Cerebellar nuclear complex (tissue), 1 donor: ENCODE measurements at places on chromosomes 2 and 18.

DNA sequence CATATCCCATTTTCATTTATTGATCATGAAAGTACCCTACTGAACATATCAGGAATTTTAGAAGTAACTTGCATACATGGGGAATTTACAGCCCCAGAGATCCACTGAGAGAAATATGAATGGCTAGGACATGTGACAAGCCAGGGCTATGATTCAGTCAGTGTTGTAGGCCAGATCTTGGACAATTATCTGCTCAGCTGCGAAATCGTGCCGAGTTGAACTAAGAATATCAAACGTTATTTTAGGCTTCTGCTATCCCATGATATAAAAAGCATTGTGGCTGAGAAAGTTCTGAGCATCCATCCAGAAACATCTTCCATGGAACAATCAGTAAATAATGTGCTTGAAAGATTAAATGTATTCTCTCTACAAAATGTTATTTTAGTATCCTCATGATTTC lies 85.7 kb upstream of the UNC80 start:
- DNase-seq = no peak

DNA sequence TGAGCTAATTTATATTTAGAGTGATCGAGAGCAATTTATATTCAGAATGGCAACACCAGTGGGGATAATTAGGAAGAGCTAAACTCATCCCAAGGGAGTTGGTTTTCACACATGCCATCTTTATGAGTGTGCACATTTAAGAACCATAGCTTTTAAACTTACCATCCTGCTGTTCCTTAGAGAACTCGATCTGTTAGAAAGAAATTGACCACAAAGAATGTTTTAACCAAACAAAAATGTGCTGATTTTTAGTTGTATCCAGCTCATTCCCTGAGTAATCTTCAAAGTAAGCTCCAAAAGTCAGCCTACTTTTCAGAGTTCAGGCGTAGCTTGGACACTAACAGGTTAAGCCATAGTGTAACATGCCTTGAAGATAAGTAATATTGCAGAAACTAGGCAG lies 12.6 kb downstream of the MYL1 start:
- no peak for DNase-seq

DNA sequence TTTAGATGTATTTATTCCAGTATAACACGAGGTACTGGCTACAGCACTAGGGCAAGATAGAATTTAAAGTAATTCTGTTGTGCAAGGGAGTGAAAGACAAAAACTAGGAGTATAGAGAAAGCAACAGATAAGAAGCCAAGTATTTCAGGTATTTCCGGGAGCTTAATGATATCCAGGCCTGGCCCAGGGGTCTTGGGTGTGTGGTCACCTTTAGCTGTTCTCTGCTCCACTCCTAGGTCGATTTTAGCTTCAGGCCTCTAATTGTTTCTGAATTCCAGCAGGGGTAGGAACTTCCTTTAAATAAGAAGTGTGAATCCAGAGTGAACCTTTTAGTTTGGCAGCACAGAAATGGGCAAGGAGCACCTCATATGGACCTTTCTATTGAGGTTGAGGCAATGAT lies 342.3 kb upstream of the MYT1L start:
- no peak for DNase-seq

GRCh38 chr2:220278022-220278421 lies 650.6 kb downstream of the SLC4A3 start:
- no peak for DNase-seq

GRCh38 chr2:47028171-47028570 lies 112.6 kb upstream of the MCFD2 start:
- no peak for DNase-seq

DNA sequence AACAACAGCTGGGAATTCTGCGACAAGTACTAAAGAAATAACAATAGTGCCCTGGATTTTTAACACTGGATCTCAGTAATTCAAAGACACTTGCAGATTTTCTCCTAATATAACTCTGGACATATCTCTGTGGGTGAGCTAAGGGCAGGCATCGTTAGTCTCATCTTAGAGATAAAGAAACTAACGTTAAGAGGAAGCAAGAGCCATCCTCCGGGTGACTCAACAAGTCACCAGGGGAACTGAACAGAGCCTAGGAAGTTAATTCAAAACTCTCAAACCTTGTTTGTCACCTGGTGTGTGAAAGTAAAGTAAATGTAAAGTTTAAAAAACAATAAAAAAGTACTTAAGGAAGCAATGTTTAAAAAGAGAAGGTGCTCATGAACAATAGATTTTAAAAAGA lies 41.6 kb upstream of the NRP2 start:
- DNase-seq = no peak

DNA sequence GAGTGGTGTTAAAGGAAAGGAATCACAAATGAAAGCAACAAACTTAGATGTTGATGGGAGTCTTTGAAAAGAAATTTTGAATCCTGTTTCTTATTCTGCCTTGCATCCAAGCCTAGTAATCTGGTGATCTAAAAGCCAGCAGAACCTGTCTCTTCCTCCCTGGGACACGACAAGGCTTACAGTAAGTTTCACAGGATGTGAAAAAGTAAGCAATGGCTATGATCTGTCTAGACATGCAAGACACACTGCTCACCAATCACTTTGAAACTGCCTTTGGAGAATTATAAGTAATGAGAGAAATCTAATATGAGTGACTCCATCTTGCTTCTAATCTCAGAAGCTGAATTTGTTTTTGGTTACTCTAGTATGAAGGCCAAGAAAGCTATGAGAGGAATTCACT lies 103.7 kb downstream of the KCNH7 start:
- no peak for DNase-seq

- no peak for DNase-seq
Observed at GRCh38 chr2:171320731-171321130, 113.1 kb downstream of the METTL8 start.

DNA sequence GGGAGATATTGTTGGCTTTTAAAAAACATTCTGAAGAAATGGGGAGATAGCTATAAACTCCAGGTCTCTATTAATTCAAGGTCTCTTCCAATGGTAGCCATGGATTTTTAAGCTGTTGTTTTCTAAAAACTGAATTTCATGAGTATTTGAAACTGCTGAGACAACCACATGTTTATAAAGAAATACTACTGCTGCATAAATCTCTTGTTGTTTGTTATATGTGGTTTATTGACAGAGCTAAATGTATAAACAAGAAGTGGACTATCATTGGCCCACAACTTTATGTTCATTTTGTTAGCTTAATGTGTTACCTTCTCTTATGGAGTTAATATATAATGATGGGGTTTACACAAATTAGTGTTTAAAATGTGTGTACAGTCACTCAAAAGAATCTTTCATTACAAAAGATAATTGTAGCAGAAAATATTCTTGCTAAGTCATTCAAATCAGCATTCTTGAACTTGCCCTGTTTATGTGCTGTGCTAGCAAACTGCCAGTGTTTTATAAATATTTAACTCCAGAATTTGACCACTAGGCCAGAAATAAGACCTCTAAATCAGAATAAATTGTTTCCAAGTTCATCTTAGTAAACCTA lies 242.1 kb downstream of the TMX3 start:
- DNase-seq = no peak

DNA sequence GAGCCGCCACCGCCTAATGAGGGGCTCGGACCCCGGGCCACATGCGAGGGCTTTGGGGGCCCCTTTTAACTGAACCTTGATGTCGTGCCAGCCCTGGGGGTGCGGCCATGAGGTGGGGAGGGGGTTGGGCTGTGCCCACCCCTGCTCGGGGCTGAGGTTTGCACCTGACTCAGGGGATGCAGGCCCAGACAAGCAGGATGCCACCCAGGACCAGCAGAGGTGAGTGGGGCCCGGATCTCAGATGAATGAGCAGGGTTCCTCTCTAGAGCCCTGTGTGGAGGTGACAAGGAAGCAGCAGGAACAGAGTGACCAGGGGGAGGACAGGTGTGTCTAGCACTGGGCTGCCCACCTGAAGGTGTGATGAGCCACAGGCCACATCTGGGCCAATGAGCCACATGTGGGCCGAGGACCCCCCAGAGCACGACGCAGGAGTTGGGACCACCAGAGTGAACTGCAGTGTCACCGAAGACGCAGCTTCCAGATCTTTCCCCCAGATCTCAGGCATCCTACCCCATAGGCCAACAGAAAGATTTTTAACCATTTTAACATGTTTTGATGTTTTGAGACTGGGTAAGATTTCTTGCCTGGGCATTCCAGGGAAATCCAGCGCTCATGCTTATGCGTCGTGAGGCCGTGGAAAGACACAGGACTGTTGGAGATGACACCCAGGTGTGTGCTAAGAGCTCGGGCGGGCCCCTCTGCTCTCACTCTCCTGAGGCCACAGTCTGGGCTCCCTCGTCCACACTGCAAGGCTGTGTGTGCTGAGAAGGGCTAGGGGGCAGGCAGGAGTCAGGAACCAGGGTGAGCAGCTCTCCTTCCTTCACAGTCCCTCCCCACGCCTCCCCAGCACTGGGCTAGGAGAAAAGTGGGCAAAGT lies 73.6 kb downstream of the DDX1 start:
- DNase-seq = no peak

GRCh38 chr2:136131961-136132824 lies 14.2 kb upstream of the CXCR4 start:
- DNase-seq = no peak

- DNase-seq = no peak
Observed at GRCh38 chr18:70047931-70048603, 100.4 kb upstream of the CD226 start.

- DNase-seq = no peak
Observed at GRCh38 chr18:44107187-44107586, 573.5 kb upstream of the SETBP1 start.

GRCh38 chr18:51712821-51713220 lies 515.3 kb upstream of the MEX3C start:
- no peak for DNase-seq

GRCh38 chr2:158735822-158736580 lies 59.1 kb upstream of the DAPL1 start:
- no peak for DNase-seq

DNA sequence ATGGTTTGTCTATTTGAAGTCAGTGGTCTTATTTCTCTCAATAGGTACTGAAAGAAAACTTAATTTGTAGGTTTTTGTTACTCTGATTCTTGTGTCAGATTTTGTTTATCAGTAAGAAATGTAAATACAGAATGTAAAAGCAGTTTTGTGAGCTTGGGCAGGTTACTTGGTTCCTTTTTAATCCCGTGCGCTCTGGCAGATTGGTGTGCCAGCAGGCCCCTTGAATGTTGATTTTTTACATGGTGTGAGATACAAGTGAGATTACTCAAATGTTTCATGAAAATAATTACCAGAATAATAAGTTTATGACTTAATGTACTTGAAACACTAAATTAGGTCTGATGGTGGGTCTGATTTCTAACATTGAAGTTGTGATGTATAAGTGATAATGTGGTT lies 13.4 kb downstream of the HNRNPA3 start:
- DNase-seq = no peak

DNA sequence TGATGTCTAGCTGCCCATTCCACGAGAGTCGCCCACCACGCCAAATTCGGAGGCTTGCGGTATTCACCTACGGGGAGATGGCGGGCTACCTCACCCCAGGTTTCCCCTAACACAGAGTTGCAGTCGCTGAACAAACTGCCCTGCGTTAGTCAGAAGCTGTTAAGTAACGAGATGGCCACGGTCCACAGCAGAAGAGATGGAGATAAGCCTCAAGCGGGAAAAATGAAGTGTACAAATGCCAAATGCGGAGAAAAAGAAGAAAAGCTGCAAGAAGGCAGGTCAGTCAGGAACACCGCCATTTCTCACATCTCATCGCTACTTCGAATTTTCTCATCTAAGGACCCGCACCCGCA lies 425 bp downstream of the ASB3 start:
- no peak for DNase-seq

DNA sequence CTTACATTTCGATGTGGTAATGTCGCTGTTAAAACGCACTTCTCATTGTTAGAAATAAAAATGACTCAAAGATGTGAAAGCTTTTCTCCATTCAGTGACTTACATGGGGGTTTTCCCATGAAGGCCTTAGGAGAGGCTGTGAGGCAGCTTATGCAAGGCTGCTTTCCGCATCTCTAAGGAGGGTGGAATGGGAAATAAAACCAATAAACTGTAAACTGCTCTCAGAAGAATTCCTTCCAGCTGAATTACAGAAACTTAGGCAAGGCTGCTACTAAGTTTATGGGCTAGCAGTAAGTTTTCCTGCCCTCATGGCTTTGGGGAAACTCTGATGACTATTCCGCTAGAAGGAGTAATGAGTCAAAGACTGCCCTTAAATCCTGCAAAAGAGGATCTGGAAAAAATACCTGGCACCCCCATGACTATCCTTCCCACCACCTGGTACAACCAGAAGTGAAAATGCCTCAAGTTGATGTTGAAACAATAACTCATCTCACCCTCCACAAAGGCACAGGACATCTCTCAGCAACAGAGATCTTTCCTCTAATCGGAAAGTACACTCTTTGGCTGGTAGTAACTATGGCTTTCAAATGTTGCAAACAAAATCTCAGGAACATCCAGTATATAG lies 97.7 kb upstream of the SMAD7 start:
- no peak for DNase-seq

DNA sequence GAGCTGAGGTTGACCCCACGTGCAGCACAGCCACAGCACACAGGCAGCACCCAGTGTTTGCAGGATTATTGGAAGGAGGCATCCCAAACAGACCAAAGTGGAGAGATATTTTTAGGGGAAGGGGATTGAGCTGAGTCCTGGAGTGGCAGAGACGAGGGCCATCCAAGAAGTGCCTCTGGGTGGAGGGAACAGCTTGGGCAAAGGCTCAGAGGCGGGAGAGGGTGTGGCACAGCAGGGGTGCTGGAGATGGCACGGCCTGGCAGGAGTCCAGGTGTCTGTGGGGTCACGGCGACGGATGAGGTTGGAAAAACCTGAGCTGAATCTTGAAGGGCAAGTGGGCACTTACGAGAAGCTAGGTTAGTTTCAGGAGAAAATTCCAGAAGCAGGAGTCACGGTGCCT lies 60.6 kb downstream of the INHBB start:
- DNase-seq = no peak

DNA sequence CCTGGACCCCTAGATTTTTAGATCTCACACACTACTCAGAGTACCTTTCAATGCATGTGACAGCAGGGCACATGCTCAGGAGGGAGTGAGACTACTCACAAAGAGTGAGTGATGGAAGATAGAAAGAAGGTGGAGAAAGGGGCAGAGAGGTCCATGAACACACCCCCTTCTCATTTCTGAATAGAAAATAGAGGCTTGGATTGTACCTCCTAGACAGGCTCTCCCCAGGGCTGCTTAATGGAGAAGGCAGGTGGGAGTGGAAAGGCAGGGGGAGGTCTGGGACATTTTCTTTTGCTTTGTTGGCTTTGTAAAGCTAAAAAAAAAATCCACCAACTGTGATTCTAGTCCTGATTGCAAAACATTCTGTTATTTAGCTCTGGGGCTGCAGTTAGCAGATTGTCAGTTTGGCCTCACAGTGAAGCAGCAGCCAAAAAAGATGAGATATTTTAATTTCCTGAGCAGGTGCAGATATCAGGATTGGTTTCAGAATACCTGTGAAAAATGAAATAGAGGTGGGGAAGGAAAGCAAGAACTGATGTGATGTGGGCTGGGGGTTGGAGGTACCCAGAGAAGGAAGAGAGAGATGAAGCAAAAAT lies 119.3 kb upstream of the GYPC start:
- no peak for DNase-seq

DNA sequence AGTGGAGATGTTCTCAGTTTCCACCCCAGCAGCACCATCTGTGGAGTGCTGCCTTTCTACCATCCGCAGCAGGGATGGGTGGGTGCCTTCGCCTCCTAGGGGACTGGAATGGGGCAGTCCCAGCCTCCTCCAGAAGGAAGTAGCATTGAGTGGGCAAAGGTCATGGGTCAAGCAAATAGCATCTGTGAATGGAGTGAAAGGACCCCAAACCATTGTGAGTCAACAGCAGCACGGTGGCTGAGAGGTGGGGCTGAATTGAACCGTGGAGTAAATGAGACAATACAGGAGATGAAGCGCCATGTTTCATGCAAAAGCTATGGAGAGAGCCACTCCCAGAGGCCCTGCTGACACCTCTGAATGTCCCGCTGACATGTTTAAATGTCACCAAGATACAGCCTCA lies 9.7 kb downstream of the GPR55 start:
- DNase-seq = no peak
